NCI-H774 (cell line): ENCODE measurements at places on chromosomes 16 and 17.

GRCh38 chr16:48435906-48436305 lies 50.7 kb upstream of the SIAH1 start:
- no peak for DNase-seq

DNA sequence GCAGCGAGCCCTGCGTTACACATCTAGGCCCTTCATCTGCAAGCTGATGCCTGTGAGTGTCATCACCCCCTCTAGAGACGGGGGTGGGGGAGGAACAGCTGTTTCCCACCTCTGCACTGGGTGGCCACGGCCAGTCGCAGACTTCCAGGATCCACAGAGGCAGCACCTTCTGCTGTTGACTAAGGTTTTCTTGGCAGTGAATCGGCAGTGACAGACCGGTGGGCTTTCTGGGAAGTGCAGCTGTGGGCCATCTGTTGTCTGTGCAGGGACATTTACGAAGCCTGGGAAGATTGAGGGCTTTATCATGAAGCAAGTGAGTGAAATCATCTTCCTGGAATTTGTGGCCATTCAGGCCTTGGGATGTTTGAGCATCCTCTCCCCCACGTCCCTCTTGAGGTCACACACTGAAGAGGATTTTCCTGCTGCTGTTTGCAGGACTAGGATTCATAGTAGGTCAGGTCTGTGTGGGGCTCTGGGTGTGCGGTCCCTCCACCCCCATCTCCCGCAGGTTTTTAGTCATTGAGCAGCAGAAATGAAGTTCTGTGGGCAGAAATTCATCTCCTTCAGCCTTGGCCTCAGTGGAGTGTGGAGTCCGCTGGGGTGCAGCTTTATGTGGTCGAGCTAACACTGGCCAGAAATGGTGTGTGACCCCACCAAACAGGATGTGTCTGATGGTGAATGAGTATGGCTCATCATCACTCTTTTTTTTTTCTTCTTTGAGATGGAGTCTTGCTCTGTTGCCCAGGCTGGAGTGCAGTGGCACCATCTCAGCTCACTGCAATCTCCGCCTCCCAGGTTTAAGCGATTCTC lies 12.0 kb downstream of the PGS1 start:
- DNase-seq, result no peak

- DNase-seq, result no peak
Observed at GRCh38 chr17:47882695-47883588, 13.1 kb upstream of the SP2 start.

- DNase-seq, result no peak
Observed at GRCh38 chr17:68418876-68419275, 38.4 kb downstream of the WIPI1 start.
